Stimulated activated CD4-positive, alpha-beta T cell treated with anti-CD3 and anti-CD28 coated beads, Interleukin-1b, Interleukin-23, amount 100 ng/mL, for 1 hour (primary cell): ENCODE measurements at places on chromosomes 2 and 18.

- no peak for DNase-seq
These were observed 192.8 kb downstream of the ZNF407 start for GRCh38 chr18:74790451-74790850.

GRCh38 chr2:101501443-101501842 lies 26.5 kb upstream of the RFX8 start:
- no peak for DNase-seq

GRCh38 chr2:83233326-83233725 lies 1225.8 kb downstream of the SUCLG1 start:
- no peak for DNase-seq

- DNase-seq: no peak
These were observed 73.6 kb downstream of the SPATS2L start for GRCh38 chr2:200380091-200380561.

GRCh38 chr2:236963631-236964182 lies 122.0 kb upstream of the COPS8 start:
- no peak for DNase-seq

DNA sequence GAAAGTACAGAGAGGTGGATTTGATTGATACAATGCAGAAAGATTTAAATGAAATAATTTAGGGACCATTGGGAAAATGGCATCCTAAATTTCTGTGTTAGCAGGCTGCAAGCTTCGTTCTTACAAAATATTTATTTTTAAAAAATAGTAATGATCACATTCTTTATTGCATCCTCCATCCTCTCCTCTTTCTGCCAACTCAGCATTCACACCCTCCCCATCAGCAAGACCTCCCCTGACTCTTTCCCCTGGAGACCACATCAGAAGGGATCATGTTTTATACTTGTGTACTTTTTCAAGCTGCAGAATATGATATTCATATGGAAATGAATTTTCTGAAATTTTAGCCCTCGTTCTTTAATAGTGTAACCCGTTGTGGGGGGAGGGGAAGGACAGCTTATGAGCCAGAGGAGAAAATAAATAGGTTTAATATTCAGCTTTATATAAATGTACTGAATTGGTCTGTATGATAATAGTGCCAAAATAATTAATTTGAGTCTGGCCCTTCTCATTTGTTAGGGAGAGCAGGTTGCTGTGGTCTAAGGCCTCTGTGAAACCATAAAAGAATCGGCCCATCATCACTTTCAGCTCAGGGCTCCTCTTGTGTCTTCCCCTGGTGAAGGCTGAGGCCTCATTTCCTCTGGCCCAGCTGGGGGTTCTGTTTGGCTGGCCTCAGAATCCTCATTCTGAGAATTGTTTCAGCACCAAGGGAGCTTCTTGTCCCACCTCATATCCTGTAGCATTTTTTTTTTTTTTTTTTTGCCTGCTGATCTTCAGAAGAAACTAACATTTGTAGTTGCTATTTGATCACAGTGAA lies 330.8 kb downstream of the TXNL1 start:
- DNase-seq: no peak

GRCh38 chr18:38718365-38718901 lies 1152.8 kb upstream of the CELF4 start:
- no peak for DNase-seq

DNA sequence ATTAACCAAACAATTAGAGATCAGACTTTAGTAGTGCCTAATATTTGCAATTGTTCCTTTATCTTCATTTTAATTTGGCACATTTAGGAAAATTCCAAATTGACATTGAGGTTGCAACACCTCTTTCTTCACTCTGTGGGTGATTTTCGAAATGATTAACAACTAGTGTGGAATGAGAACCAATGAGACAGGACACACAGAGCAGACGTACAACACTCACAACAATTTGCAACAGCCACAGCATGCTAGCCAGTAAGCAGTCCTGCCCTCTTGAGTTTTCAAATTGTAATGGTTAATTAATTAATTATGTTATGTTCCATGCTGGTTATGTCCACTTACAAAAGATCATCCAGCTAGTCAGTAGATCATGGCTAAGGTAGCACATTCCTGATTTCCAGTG lies 339.3 kb downstream of the LRP1B start:
- DNase-seq: no peak

GRCh38 chr2:62192811-62193210 lies 3.1 kb upstream of the B3GNT2 start:
- DNase-seq: no peak

DNA sequence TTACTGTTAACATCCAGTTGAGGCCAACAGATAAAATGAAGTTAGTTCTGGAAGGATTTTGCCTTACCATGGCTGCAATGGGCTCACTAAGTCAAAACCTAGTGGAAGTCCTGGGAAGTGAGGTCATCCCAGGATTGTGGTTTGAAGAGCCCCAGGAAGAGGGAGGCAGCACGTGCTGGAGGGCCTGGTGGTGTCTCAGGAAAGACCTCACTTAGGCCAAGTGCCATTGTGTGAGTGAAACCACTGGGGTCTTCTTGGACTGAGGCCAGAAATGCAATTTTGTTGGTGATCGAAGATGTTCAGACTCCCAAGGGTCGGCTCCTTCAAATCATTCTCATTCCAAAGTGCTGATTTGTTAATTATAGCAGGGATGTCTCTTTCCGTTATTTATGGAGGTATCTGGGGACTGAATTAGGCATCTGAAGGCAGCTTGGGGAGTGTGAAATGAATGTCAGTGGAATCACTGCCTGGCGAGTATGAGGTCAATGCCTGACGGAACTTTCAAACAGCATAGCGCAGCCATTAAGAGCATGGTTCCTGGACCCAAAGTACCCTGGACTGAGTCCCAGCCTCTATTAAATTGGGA lies 60.0 kb downstream of the IL1R2 start:
- DNase-seq: no peak

DNA sequence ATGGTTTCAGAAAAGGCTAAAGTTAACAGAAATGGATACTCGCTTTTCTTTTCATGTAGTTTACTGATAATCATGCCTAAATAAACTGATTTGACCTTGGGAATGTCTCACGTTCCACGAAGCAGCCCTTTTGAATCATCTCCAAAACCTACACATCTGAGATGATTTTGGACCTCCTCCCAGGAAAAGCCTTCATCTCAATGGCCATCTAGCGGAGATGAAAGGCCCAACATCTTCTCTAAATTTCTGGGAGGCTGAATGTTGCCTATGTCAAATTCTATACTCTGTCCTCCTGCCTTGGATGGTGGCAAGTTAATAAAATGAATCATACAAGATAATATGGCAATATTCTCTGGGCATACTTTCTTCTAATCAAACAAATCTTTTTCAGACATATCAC lies 448.5 kb downstream of the ZEB2 start:
- DNase-seq: no peak

- no peak for DNase-seq
These were observed 35.4 kb downstream of the CAB39 start for GRCh38 chr2:230748087-230748486.

DNA sequence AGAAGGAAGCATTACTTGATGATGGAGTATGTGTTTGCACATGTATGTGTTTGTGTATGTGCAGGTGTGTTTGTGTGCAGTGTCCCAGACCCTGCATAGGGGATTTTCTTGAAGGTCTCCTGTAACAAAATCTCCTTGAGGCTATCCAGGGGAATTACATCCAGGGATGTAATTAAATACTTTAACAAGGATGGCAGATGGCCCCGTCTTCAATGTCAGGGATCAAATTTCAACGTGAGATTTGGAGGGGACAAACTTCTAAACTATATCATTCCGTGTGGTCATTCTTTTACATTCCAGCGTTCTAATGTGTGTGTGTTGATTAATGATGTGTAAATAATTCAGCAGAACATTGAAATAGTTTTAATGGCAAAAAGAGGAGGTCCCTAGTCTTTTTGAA lies 3.3 kb downstream of the UGT1A9 start:
- no peak for DNase-seq

- DNase-seq: no peak
These were observed 51.4 kb downstream of the DCDC2C start for GRCh38 chr2:3754795-3755194.

DNA sequence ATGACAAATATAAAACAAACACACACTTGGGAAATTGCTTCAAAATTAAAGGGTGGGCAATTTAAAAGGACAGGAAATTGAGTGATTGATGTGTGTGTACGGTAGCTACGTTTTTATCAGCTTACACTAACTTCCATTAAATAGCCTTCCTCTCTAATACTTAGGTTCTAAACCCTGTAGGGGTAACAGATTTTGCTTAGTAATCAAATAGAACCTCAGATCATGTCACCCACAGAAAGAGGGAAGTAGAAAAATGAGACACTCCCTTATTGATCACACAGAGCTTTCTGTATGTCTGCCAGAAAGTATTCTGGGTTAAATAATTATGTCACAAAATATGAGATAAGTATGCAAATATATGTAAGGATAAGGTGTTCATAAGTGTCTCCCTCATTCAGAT lies 93.3 kb downstream of the ICA1L start:
- no peak for DNase-seq

DNA sequence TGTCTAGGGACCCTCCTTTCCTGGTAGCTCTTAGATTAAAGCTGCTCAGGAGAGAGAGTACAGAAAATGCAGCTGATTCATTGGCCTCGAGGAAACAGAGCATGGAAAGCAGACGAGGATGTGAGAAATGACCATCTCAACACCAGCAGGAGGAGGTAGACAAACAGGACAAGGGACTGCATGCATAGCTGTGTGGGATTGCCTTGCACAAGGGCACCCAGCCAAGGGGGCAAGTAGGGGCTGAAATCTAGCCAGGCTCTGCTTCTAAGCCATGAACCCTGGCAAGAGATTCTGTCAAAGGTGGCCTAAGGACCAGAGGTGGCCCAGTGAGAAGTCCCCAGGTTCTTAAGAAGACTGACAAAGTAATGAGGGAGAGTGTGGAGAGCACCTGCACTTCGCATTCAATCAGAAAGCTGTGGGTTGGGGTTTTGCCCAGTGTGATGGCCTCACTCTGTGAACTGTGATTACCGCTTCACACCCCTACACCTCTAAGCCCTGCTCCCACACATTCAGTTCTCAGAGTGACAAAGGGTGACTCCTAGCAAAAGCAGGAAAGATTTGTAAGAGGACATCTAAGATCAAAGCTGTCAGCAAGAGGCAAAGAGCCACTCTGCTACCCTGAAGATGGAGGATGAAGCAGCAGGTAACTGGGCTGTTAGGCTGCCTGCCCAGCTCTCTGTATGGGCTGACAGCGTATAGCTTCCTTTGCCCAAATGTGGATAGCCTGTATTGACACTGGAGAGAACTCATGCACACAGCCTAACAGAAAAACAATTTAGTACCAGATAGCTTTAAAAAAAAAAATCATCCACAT lies 151.3 kb upstream of the PELI1 start:
- no peak for DNase-seq

DNA sequence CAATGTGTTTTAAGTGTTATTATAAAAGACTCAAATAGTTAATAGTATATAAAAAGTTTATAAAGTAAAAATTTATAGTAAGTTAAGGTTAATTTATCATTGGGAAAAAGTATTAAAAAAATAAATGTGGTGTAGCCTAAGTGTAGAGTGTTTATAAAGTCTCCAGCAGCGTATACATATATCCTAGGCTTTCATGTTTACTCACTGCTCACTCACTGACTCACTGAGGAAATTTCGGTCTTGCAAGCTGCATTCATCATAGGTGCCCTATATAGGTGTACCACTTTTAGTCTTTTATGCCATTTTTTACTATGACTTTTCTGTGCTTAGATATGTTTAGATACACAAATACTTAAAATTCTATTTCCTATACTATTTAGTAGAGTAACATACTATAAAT lies 866.0 kb downstream of the CBLN2 start:
- no peak for DNase-seq

GRCh38 chr2:237482485-237482884 lies 4.6 kb upstream of the MLPH start:
- DNase-seq: no peak

- DNase-seq: no peak
These were observed 115.6 kb upstream of the CYP1B1 start for GRCh38 chr2:38191516-38191915.

- DNase-seq: no peak
These were observed 57.8 kb downstream of the ADD2 start for GRCh38 chr2:70710038-70710690.

DNA sequence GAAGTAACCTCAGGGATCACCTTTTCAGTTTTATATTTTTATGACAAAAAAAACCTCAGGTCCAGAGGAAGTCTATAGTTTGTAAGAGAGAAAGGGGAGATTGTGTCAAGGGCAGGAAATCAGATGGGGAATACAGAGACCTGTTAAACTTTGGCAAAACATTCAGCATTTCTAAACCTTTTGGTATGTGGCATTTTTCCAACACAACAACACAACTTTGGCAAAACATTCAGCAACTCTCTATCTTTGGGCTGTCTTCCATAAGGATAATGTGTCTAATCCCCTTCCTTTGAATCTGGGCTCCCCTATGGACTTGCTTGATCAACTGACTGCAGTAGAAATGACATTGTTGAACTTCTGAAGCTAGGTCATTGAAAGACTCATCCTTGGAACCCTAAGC lies 220.6 kb upstream of the CCDC68 start:
- no peak for DNase-seq

GRCh38 chr18:70127359-70127758 lies 78.1 kb downstream of the RTTN start:
- DNase-seq: no peak

DNA sequence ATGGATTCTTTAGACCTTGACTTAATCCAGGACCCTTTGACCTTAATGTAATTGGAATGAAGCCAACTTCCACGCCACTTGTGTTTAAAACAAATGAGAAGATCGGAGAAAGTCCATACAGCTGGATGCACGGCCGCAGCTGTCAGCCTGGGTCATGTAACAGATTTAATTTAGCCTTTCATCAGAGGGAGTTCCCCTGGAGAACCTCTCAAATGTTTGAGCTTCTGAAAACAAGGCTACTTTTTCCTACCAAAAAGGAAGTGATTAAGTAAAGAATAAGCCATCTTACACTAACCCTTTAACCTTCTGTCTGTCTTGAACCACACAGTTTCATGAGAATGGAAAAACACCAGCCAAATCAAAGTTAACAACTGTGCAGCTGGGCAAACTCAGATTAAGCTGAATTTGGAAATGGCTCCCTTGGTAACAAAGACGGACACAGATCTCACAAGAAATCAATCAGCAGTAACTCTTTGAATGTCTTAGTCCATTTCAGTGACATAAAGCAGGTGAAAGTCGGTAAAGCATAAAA lies 103.6 kb downstream of the DOCK10 start:
- no peak for DNase-seq

GRCh38 chr2:23835423-23835822 lies 91.5 kb downstream of the ATAD2B start:
- DNase-seq: no peak

DNA sequence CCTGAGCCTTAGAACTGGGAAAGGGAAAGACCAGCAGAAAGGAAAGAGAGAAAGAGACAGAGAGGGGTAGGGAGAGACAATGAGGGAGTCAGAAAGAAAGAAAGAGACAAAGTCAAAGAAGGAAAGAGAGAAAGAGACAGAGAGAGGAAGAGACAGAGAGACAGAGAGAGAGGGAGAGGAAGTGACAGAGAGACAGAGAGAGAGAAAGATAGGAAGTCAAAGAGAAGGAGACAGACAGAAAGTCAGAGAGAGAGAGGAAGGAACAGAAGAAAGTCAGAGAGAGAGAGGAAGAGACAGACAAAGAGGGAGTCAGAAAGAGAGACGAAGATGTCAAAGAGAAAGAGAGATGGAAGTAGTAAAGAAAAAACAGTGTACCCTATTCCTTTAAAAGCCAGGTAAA lies 261.8 kb downstream of the WDPCP start:
- DNase-seq: no peak

GRCh38 chr18:48161191-48161910 lies 230.9 kb upstream of the SMAD2 start:
- peak; percentile 17 for DNase-seq
